ENCODE measurements at places on chromosomes 11 and 22. TPM values are rescaled to one million over a fixed set of nuclear protein-coding genes. Genes with fewer than 3 reads are reported as not detected.

The SLC29A2 gene
- total RNA-seq, result 10.6 TPM

The KCNE3 gene
- not detected for total RNA-seq

The CD59 gene
- 79.4 TPM for total RNA-seq

The SYT13 gene
- total RNA-seq, result not detected

The CCDC87 gene
- 0.12 TPM for total RNA-seq

The OR10D3 gene
- not detected for total RNA-seq

The KRTAP5-2 gene
- not detected for total RNA-seq

The P4HA3 gene
- total RNA-seq, result not detected

The ASPHD2 gene
- total RNA-seq, result 9.2 TPM

The CSF2RB gene
- 0.48 TPM for total RNA-seq

The OPCML gene
- not detected for total RNA-seq

The APOC3 gene
- not detected for total RNA-seq

The CHRDL2 gene
- total RNA-seq, result not detected

The CECR2 gene
- total RNA-seq, result not detected

The CCDC89 gene
- not detected for total RNA-seq

The SYT7 gene
- total RNA-seq, result not detected

The ACR gene
- total RNA-seq, result not detected

The KRTAP5-10 gene
- not detected for total RNA-seq

The OR5AP2 gene
- not detected for total RNA-seq

The NCAM1 gene
- total RNA-seq, result not detected

The TAF10 gene
- total RNA-seq, result 158 TPM

The OR52N4 gene
- total RNA-seq, result 0.62 TPM

The DDI1 gene
- total RNA-seq, result not detected

The FIBIN gene
- total RNA-seq, result not detected

The TRPC6 gene
- not detected for total RNA-seq

The CDHR5 gene
- not detected for total RNA-seq

The HEPACAM gene
- total RNA-seq, result not detected

The B3GAT1 gene
- 0.22 TPM for total RNA-seq

The SEC14L6 gene
- not detected for total RNA-seq

The BCL2L13 gene
- total RNA-seq, result 34.5 TPM

The TNRC6B gene
- total RNA-seq, result 38.8 TPM

The ELFN2 gene
- total RNA-seq, result 0.57 TPM

The PTDSS2 gene
- 16.7 TPM for total RNA-seq

The PGA5 gene
- total RNA-seq, result not detected

The MYOD1 gene
- not detected for total RNA-seq

The FGF19 gene
- not detected for total RNA-seq

The KCTD21 gene
- 8.8 TPM for total RNA-seq

The SEPTIN5 gene
- 0.43 TPM for total RNA-seq

The OR56B4 gene
- not detected for total RNA-seq

The ACRV1 gene
- not detected for total RNA-seq

The NUCB2 gene
- total RNA-seq, result 38.1 TPM

The ESAM gene
- 0.64 TPM for total RNA-seq

The FEN1 gene
- 111 TPM for total RNA-seq

The RNASEH2C gene
- total RNA-seq, result 98.4 TPM

The TSPO gene
- total RNA-seq, result 143 TPM

The TRIM6 gene
- total RNA-seq, result 0.74 TPM

The SMIM35 gene
- 0.22 TPM for total RNA-seq
